ENCODE measurements at places on chromosomes 6 and 20.

DNA sequence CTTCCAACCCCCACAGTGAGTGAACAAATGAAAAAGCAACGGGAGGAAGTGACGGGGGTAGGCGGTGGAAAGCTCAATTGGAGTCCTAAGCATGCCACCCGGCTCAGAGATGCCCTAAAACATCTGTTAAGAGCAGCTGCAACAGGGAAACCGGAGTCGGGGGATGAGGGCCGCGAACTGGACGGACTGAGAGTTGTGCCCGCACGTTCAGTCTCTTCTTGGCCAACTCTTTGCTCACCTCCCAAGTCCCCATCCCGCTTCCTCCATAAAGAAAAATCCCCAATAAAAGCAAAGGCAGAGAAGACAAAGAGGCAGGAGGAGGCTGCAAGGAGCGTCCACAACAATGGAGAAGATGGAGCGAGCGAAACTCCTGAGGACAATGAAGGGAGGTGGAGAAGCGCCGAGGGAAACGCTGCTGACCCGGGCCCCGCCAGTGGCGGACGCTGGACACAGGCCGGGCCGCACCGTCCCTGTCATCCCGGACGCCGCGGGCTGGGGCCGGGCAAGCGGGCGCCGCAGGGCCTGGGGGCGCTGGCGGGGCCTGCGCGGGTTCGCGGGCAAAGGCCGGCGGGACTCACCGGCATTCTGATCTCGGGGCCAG is 600 bp downstream of the SEC63 start:
- DNase-seq: peak; percentile 46

- no peak for DNase-seq
These were observed 237.8 kb downstream of the TBX18 start for GRCh38 chr6:84526631-84527030.

DNA sequence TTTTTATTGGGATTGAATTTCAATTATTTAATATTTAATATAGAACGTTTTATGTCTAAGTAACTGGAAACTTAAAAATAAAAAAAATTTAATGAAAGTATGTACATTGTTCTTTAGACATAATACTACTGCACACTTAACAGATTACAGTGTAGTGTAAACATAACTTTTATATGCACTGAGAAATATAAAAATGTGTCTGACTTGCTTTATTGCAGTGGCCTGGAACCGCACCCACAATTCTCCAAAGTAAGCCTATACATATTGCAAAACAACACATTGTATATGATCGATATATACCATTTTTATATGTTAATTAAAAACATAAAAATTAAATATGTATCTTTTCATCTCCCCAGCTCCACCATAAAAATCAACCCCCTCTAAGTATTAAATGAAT is 42.8 kb downstream of the GFOD1 start:
- DNase-seq: no peak

GRCh38 chr6:114707081-114707620 is 364.3 kb upstream of the HS3ST5 start:
- no peak for DNase-seq

- no peak for DNase-seq
These were observed 27.1 kb downstream of the TOP1 start for GRCh38 chr20:41055679-41056078.

GRCh38 chr6:153816366-153816765 is 222.7 kb upstream of the OPRM1 start:
- no peak for DNase-seq

- DNase-seq: no peak
These were observed 464.2 kb downstream of the COL12A1 start for GRCh38 chr6:74741646-74742045.

- no peak for DNase-seq
These were observed 8.5 kb upstream of the C6orf141 start for GRCh38 chr6:49541936-49542335.

DNA sequence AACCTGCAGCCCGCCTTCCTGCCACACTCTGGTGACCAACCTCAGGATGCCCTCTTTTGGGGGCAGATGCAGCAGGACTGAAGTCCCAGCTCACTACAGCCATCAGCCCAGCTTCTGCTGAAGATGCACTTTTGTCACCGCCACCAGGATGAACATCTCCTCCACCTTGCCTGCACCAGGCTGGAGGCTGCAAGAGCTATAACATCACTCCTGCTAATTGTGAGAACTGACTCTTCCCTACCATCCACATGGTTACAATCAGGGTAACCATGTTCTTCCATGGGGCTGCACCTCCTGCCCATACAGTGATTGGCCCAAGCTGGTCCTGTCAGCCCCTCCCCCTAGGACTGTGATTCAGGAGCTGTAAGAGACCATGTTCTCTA is 2.0 kb upstream of the ACTL10 start:
- no peak for DNase-seq

DNA sequence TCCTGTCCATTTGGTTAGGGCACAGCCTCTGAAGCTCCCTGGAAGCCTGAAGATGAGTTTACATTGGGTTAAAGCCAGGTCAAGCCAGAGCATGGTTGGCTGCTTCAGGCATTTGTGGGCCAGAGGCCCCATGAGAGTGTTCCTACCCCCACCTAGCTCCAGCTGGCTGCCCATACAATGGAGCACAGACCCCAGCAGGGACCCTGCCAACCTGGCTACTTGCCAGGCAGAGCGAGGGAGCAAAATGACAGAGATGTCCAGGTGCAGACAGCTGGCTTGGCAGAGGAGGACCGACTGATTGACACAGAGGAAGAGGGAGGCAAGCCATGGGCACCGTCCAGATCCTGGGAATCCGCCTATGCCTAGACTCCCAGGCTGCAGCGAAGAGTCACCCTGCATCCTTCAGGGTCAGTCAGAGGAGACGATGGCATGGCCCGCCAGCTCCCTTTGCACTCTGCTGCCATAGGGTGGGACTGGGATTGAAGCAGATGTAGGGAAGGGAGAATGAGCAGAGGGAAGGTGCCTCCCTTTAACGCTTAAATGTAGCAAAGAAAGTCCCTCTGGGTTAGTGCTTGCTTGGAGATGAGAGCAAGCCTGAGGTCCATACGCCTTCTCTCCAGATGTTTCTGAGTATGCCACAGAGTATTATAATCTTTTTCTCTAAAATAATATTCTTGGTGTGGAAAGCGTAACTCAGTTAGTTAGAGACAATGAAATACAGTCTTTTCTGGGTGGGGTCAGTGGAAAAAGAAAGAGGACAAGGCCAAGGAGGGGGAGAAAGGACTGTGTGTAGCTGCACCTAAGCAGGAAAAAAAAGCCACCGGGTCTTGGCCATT is 77.6 kb upstream of the FYN start:
- DNase-seq: no peak

GRCh38 chr6:134240665-134241431 is 77.1 kb downstream of the SGK1 start:
- no peak for DNase-seq

DNA sequence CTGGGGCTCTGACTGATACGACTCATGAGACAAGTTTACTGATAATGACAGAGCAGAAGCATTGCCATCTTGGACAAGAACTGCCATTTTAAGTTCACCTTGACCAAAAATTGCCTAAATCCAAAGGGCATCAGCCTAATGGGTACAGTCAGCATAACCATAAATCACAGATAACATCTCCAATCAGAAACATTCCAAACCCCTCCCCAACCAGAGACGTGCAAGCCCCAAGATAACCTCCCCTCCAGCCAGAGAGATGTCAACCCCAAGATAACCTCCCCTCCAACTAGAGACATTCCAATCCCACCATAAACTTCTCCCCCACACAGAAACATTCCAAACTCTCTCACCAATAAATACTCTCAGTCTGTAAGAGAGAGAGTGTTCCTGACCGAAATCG is 10.5 kb downstream of the GPLD1 start:
- no peak for DNase-seq

GRCh38 chr6:16399158-16399557 is 160.8 kb downstream of the GMPR start:
- no peak for DNase-seq

GRCh38 chr6:18493382-18493891 is 106.3 kb downstream of the RNF144B start:
- peak; percentile 86 for DNase-seq

- DNase-seq: no peak
These were observed 314.5 kb upstream of the CDH4 start for GRCh38 chr20:60937585-60937984.

- no peak for DNase-seq
These were observed 11.9 kb downstream of the CCDC167 start for GRCh38 chr6:37487591-37488380.

- no peak for DNase-seq
These were observed 3.2 kb downstream of the CEP162 start for GRCh38 chr6:84224251-84224650.

- no peak for DNase-seq
These were observed 192.5 kb downstream of the MYLK4 start for GRCh38 chr6:2558098-2558680.

- no peak for DNase-seq
These were observed 20.8 kb downstream of the MUC22 start for GRCh38 chr6:31031095-31031494.

DNA sequence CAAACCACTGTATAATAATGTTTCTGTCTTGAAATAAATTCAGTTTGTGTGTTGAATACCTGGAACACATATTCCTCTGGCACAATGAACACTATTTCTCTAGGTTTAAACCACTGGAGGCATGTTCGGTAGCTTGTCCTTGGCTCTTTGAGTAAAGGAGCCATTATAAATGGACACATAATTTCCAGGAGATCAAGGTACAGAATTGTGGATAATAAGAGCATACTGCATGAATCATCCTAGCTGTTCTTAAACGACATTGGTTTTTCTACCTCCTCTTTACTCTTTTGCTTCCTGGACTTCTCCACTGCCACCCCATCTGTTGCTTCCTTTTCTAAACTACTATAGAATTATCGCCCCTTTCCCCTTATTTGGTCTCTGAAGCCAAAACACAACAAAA is 1.2 kb downstream of the CENPW start:
- DNase-seq: no peak

GRCh38 chr6:34455831-34456230 is 10.0 kb upstream of the PACSIN1 start:
- no peak for DNase-seq

DNA sequence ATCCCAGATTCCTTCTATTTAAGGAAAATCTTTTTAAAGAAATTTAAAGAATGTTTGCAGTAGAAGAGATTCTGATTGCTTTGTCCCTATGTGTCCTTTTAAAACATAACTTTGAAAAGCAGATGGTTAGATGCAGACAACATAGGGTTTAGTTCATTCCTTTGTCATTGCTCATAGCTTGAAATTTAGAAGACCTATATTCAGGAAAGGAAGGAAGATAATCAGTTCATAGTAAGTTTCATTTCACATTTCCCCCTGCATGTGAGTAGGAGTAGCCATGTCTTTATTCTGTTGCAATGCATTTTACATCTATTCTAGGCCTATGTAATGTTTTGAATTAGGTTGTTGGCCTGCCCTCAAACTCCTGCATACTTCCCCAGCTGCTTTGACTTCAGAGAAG is 197.9 kb upstream of the GRIK2 start:
- DNase-seq: no peak

GRCh38 chr6:7154341-7155139 is 46.8 kb downstream of the RREB1 start:
- no peak for DNase-seq

GRCh38 chr6:117605169-117605826 is 3.0 kb upstream of the GOPC start:
- peak; percentile 62 for DNase-seq

- DNase-seq: no peak
These were observed 43.5 kb downstream of the HFE start for GRCh38 chr6:26130581-26131249.

DNA sequence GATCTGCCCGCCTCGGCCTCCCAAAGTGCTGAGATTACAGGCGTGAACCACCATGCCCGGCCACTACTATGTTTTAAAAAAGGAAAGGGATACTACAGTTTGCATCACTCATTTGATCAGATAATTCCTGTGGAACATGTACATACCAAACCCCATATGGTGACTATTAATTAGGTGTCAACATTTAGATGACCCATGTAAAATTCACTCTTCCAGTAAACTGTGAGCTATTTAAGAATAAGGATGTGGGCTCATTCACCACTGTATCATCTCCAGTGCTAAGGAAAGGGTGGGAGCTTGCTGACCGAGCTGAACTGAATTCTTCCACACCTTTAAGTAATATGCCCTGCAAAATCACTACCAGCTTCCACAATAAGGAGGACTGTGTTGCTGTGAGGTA is 127.5 kb downstream of the BTBD9 start:
- no peak for DNase-seq

GRCh38 chr6:78460711-78461110 is 406.6 kb upstream of the IRAK1BP1 start:
- DNase-seq: no peak

DNA sequence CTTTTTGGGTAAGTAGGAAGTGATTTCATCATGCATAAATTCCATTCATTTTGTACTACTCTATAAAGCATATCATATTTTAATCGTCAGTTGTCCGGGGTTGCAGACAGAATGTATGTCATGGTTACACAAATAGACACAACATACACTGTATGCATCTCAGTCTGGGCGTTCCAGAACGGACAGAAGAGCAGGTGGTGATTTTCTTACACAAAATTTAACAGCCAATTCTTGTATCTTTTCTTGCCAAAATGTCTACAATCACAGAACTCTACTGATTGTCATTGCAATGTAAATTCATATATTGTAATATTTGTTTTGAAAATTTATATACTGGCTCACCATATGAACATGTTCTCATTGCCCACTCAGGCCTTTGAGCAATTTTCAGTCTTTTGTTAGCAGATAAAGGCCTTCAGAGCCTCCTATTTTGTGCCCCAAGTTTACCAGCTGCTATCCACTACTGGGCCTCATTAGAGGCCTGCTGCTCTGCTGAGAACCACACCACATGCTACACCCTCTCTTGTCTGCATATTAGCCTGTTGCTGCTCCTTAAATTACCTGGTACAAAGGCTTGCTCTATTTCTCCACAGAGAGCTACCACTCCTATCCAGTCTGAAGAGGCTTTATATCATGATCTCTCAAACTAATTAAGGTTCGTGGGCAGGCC is 61.5 kb downstream of the PRDM13 start:
- no peak for DNase-seq

DNA sequence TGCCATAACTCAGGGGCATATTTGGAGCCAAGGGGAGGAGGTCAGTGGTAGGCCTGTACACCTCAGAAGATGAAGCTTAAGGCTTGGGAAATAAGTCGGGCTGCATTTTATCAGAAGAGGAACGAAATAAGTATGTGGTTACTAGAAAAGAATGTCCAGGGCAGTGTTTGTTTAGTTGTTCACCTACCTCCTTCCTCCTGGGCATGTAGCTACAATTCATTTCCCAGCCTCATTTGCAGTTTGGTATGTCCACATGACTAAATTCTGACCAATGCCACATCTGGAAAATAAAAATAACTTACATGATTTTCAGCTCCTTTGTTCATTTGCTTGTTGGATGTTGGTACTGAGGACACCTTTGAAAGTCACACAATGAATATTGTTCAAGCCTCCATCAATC is 294.5 kb upstream of the RGS17 start:
- no peak for DNase-seq

DNA sequence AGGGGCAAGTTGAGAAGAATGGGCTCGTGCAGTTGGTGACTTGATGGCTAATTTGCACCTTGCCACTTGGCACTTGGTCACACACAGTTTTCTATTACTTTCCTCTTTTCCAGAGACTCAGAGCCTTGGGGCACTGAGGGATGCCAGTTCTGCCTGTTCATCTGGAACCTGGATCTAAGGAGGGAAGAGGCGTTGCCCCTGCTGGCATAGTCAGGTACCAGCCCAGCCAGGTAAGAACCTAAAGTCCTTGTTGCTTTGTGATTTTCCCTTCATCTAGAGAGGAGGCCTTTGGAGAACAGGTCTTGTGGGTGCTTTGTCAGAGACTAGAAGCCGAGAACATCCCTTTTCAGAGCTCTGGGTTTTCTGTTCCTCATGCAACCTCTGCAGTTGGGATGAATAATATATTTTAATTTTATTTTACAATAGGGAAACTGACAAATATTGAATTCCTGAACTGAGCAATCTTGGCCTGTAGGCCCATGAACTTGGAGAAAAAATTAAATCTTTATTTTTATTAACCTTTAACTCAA is 11.4 kb downstream of the SYTL3 start:
- no peak for DNase-seq
